ENCODE measurements at places on chromosomes 6 and 20. TPM values are rescaled to one million over a fixed set of nuclear protein-coding genes. Genes with fewer than 3 reads are reported as not detected.

Gene MAP3K5
- total RNA-seq = 27.9 TPM

Gene ENPP5
- total RNA-seq = 0.14 TPM

DNA sequence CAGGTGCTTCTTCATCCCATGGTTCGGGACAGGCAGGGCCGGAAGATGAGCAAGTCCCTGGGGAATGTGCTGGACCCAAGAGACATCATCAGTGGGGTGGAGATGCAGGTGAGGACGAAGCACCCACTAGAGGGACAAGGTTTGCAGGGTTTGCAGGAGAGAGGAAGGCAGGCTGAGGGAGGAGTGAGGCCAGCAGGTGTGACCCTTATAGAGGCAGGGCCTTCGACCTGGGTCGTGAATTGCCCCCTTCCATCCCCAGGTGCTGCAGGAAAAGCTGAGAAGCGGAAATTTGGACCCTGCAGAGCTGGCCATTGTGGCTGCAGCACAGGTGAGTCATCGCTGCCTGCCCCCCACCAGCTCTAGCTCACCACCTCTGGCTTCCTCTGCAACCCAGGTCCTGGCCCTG lies 8.4 kb downstream of the VARS2 start:
- no peak overlapping the region for H3K27ac ChIP-seq
- no peak for DNase-seq
- no peak overlapping the region for H3K4me3 ChIP-seq
- H3K27me3 ChIP-seq = no peaks in the 10 kb centered on the region

GRCh38 chr6:148157841-148158240 lies 184.8 kb upstream of the SASH1 start:
- DNase-seq = no peak
- H3K4me1 ChIP-seq = no peaks in the 10 kb centered on the region
- no peaks in the 10 kb centered on the region for H3K36me3 ChIP-seq
- no peak overlapping the region for H3K4me3 ChIP-seq

DNA sequence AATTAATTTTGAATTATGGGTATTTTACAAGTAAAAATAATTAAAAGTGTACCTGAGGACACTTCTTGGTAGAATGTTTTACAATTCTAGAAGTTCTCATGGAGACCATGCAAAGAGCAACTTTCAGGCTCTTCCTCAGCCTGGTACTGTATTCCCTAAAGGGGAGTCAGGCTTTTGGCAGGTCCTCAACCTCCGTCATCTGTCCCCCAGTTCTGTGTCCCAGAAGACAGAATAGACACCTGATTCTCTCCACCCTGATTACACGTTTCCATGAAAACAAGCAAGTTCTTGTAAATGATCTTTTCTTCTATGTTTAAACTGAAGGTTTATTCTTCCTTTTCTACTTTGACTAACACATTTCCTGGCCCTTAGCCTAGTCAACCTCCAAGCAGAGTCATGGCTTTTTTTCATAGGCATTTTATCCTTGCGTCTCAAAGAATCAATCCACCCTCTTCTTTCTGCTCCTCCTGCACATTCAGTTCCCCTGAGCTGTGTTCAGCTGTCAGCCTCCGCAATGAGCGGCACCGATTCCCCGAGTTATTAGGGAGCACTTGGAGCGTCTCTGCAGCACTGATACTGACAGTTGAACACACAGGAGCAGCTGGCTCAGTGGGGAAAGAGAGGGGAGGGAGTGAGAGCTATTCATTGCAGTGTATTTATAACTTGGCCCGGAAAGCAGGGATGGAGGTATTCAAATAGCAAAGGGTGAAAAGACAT lies 1082.4 kb upstream of the MAP3K7 start:
- H3K27ac ChIP-seq = no peak overlapping the region
- H3K4me1 ChIP-seq = no peaks in the 10 kb centered on the region
- no peaks in the 10 kb centered on the region for H3K36me3 ChIP-seq
- no peak for DNase-seq
- H3K27me3 ChIP-seq = no peaks in the 10 kb centered on the region

GRCh38 chr20:61970357-61970756 lies 95.3 kb downstream of the TAF4 start:
- no peaks in the 10 kb centered on the region for H3K27me3 ChIP-seq
- no peak overlapping the region for H3K27ac ChIP-seq
- H3K4me1 ChIP-seq = no peaks in the 10 kb centered on the region
- no peak for DNase-seq
- peaks cover 7% of the 10 kb centered on the region for H3K36me3 ChIP-seq

DNA sequence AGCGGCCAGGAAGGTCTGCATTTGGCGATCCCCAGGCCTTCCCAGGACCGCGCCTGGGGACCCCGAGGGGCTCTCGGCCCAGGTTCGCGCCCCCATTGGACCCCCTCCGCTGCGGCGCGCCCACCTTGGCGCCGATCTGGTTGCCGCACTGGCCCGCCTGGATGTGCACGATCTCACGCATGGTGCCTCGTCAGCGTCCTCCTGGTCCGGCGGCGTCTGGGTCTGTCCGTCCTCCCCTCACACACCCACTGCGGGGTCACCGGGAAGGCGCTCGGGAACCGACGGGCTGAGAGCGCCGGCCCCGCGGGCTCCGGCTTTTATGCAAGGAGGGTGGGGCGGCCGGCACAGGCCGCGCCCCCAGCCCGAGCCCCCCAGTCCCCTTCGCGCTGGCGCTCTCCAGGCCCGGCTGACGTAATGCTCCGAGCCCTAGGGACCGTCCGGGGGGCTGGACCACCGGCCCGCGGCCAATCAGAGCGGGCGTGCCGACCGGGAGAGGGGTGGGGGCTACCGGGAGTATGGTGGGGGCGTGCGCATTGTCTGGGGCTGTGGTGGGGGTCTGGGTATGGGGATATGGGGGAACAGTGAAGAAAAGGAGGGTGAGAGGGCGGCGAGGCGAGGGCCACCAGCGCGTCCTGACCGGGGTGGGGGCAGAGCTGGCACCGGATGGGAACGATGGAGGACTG lies at the start of gene TUBB2B:
TUBB2B (minus strand) TSS at position 291 of the 683 bp plus-strand sequence; CDS start at position 181, 110 bp downstream.
- H3K4me1 ChIP-seq = peaks cover 34% of the 10 kb centered on the region
- peaks cover 68% of the 10 kb centered on the region for H3K27me3 ChIP-seq
- DNase-seq = no peak
- no peaks in the 10 kb centered on the region for H3K36me3 ChIP-seq
- peak within 1 kb of the TSS; percentile 73 for H3K4me3 ChIP-seq

DNA sequence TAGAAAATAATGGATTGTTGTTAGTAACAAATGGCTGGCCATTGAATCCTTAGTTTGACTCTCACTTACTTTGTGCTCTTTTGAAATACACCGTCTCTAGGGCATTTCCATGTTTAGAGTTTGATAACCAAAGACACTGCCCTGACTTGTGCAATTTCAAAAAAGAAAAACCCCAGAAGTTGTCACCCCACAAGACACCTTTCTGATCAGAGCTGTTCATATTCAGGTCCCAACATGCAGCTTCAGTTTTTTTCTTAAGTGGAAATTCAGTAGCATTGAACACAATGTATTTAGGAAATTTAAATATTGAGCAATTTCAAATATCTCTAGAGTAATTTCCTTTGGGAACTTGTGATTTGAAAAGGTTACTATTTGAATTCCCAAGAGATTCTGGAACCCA lies 19.4 kb downstream of the CRYBG1 start:
- no peak for DNase-seq
- no peaks in the 10 kb centered on the region for H3K4me1 ChIP-seq
- no peaks in the 10 kb centered on the region for H3K36me3 ChIP-seq
- peaks cover 18% of the 10 kb centered on the region for H3K27me3 ChIP-seq
- H3K27ac ChIP-seq = no peak overlapping the region

All from natural killer cell treated with Interleukin-12 subunit alpha and Interleukin-12 subunit beta and Interleukin-15 and Interleukin-18, amount 100 ng/mL, for 72 hours (primary cell).